ENCODE measurements at places on chromosomes 16 and 17. TPM values are rescaled to one million over a fixed set of nuclear protein-coding genes. Genes with fewer than 3 reads are reported as not detected.

GRCh38 chr17:44978807-44979206 is 10.7 kb upstream of the C1QL1 start:
- H3K4me1 ChIP-seq, result no peaks in the 10 kb centered on the region
- no peak overlapping the region for H3K27ac ChIP-seq
- H3K4me3 ChIP-seq, result no peak overlapping the region
- H3K36me3 ChIP-seq, result no peaks in the 10 kb centered on the region
- H3K27me3 ChIP-seq, result peaks cover 35% of the 10 kb centered on the region
- DNase-seq, result no peak

Gene CMTM2
- 0.82 TPM for total RNA-seq

Gene KRT34
- not detected for total RNA-seq

DNA sequence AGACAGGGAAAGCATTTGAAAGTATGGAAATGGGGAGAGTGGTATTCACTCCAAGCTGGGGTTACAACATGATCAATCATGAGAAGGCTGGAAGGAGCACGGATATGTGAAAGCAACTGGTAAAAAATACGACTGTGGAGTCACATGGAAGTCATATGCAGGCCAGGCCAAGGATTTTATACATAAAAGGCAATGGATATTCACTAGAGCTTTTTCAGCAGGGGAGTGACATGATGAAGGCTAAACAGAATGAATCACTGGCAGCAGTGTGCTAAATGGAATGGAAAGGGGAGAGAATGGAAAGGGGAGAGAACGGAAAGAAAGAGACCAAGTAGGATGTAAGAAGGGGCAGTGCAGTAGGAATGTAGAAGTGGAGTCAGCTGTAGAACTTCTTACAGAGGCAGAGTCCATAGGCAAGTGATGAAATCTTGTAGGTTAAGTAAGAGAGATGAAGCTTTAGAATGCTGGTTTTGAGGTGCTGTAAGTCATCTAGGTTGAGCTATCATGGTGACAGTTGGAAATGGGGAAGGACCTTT is 13.0 kb upstream of the NETO2 start:
- H3K27ac ChIP-seq, result no peak overlapping the region
- H3K27me3 ChIP-seq, result no peaks in the 10 kb centered on the region
- no peak overlapping the region for H3K4me3 ChIP-seq
- no peaks in the 10 kb centered on the region for H3K4me1 ChIP-seq

Gene DNAI2
- 0.52 TPM for total RNA-seq

Gene EIF1
- total RNA-seq, result 661 TPM

DNA sequence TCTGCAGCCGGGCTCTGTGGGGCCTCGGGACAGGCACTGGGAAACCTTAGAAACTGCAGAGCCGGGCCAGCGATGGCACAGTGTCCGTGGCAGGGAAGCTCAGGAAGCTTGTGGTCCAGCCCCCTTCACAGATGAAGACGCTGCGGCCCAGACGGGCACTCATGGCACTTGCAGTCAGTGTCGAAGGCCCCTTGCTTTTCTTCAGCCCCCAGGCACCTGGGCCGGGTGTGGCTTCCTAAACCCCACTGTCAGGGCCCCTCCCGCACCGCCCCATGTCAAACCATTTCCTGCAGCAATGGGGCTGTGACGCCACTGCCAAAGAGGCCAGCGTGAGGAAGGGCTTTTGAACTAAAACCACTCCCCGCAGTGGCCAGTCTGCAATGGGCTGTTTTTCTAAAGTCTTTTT is 164.0 kb downstream of the LAT start:
- peaks cover 11% of the 10 kb centered on the region for H3K36me3 ChIP-seq
- peak; percentile 90 for DNase-seq
- peaks cover 53% of the 10 kb centered on the region for H3K4me1 ChIP-seq
- no peaks in the 10 kb centered on the region for H3K27me3 ChIP-seq
- H3K4me3 ChIP-seq, result peak overlapping the region; percentile 43
- H3K27ac ChIP-seq, result peak overlapping the region; percentile 92

Gene HBA1
- not detected for total RNA-seq

Gene WFDC1
- total RNA-seq, result not detected

DNA sequence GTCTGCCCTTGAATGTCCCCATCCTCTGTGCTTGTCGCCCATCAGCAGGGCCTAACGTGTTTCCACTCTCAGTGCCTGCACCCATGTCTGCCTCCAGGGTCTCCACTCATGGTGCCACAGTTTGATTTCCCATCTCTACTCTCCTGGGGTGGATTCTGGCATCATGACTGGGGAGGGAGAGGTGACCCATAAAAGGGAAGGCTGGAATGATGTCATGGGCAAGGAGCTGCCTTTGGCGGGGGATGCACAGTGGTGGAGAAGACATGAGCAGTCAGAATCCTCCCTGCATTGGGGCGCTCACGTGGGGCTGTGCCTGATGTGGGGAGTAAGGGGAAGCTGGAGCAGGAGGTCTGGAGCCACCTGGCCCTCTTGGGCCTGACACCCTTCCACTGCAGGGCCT is 100.9 kb downstream of the USP22 start:
- no peak overlapping the region for H3K4me3 ChIP-seq
- H3K36me3 ChIP-seq, result no peaks in the 10 kb centered on the region
- H3K27ac ChIP-seq, result no peak overlapping the region
- H3K27me3 ChIP-seq, result peaks cover 11% of the 10 kb centered on the region
- no peaks in the 10 kb centered on the region for H3K4me1 ChIP-seq

- peaks cover 30% of the 10 kb centered on the region for H3K36me3 ChIP-seq
- peak overlapping the region; percentile 89 for H3K4me3 ChIP-seq
- DNase-seq, result no peak
- H3K4me1 ChIP-seq, result peaks cover 53% of the 10 kb centered on the region
- H3K27ac ChIP-seq, result peak overlapping the region; percentile 94
- H3K27me3 ChIP-seq, result no peaks in the 10 kb centered on the region
These were observed 2.4 kb downstream of the CRLF3 start for GRCh38 chr17:30821871-30822723.

GRCh38 chr17:70030371-70030770 is 44.7 kb upstream of the KCNJ16 start:
- peaks cover 4% of the 10 kb centered on the region for H3K27me3 ChIP-seq
- no peak overlapping the region for H3K4me3 ChIP-seq
- no peaks in the 10 kb centered on the region for H3K36me3 ChIP-seq
- no peak overlapping the region for H3K27ac ChIP-seq

Gene LYRM1
- 27.5 TPM for total RNA-seq

Data from activated CD8-positive, alpha-beta T cell treated with anti-CD3 and anti-CD28 coated beads, Interleukin-2, amount 10 ng/mL, durations not matched to agents 7 days and 5 days (primary cell).